Gastroesophageal sphincter (tissue), 4 donors: ENCODE measurements at places on chromosomes 7 and 10.
A peak's percentile ranks its signal among the peaks of the same experiment; 100 is the strongest.

DNA sequence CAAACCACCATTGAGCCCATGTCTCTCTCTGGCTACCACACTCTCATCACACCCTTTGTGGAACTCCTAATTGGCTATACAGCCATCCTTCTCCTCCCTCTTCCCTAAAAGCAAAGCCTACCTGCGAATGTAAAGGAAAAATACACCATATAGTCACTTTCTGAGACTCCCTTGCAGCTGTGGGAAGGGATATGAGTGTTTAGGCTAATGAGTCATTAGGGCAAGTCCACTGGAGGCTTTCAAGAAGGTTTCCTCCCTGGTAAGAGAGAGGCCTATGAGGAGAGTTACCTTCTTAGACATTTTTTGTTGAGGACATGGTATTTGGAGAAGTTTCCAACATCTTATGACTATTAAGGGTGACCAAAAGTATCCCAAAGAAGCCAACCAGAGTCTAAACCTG lies 4.1 kb upstream of the TMEM243 start:
- no peak for ATAC-seq

DNA sequence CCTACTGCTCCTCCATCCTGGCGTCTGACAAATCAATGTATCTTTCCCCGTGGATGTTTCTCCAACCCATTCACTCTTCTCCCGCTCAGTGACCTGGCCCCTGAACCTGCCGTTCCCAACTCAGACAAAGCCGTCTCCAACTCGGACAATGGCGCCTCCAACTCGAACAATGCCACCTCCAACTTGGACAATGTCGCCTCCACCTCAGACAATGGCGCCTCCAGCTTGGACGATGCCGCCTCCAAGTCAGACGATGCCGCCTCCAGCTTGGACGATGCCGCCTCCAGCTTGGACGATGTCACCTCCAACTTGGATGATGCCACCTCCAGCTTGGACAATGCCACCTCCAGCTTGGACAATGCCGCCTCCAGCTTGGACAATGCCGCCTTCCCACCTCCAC lies 608.6 kb downstream of the DNAJB6 start:
- no peak for ATAC-seq

DNA sequence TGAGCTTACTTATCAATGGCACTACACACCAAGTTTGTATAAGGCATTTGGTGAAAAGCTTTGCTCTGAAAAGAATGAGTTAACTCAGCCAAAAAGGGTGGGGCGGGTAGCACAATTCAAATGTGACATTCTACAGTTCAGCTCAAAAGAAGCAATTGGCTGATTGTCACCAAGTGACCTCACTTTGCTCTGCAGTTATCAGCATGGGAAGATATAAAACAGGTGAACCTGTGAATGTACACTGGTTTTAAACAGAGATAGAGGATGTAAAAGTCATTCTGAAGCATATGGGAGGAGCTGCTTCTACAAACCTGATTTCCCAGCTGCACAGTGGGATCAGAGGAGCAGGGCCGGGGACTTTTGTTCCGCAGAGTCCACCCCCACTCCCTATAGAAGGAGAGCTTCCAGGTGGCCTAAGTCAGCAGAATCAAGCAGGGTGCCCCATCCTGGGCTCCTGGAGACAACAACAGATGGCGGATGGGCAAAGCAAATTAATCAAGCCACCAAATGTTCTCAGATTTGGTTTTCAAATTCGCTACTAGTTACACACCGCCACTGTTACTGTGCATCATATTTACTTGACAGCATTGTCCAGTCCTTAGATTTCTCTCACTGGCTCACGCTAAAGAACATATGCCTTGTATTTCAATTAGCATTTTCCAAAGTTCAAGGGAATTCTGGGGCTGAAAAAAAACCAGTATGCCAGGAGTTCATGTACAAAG lies 27.5 kb upstream of the NPVF start:
- no peak for ATAC-seq

DNA sequence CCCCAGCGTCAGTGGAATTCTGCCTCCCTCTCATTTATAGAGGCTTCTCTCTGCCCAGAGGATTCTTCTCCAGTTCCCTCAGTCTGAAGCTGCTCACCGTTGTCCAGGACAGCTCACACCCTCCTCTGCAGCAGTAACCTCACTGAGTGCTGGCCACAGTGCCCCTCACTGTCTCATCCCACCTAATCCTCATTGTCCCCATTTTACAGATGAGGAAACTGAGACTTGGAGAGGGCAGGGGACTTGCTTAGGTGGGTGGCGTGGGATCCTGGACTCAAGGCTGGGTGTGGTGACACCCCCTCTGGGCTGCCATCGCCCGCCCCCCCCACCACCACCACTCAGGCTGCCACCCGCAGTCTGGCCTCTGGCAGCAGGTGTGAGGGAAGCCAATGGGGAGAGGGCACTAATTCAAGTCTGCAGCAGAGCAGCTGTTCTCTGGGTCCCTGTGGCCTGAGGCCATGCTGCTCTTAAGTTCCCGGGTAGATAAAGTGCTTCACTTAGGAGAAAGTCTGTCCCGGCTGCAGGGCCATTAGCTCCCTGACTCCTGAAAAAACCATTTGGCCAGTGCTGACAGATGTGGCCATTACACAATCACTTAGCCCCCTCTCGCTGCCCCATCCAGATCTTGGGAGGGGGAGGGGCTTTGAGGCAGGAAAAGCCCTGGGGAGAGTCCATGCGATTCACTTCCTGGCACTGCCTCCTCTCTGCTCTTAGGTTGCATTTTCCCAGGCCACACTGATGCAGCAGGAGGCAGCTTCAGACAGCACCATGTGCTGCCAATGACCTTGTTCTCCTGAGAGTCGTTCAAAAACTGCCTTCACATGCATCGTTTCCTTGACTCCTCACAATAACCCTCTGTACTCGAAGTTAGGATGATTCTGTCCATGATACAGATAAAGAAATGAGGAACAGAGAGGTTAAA lies 36.3 kb downstream of the DRGX start:
- peak; percentile 13 for ATAC-seq

DNA sequence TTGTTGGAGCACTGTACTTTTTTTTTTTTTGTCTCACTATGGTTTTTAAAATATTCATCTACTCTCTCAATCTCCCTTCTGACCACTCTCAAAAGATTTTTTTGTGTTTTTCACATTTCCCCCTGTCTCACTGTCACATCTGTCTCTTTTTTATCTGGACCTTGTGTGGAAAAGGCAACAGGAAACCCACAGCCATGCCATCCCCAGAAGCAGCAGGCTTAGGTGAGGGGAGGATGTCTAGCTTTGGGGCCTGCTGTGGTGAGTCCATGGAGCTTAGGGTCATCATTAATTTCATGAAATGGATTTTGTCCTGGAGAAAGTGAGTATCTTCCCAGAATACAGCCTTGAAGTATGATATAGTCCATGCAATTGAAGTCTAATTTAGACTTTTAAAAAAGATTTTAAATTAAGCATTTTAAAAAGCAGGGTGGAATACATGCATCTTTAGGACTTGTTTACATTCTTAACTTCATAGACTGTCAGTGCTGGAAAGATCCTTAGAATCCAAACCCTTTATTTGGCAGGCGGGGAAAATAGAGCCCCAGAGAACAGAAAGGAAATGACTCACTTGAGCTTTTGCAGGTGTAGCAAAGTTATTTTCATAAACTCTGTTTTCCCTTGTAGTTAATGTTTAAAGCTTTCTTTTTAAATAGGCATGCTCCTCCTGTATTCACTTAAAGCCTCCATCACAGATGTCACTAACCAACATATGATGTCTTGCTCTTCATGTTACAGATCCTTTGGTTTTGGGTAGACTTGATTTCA lies 25.1 kb downstream of the MINDY4 start:
- no peak for ATAC-seq
